A549 treated with RU486 at 1 μM for 4 hours (cell line): ENCODE measurements at places on chromosomes 4 and X. TPM values are rescaled to one million over a fixed set of nuclear protein-coding genes. Genes with fewer than 3 reads are reported as not detected.

Gene NAP1L3
- 0.30 to 0.67 TPM (median 0.43 TPM) in 5 replicates for total RNA-seq

Gene CD38
- 7.6 to 14.1 TPM (median 10.1 TPM) in 5 replicates for total RNA-seq

Gene MAGEB1
- total RNA-seq, result not detected in 5 replicates

Gene CABS1
- not detected in 5 replicates for total RNA-seq

Gene PPEF2
- 0.46 TPM in 1 of 5 replicates, not detected in the others for total RNA-seq

Gene SRPX
- total RNA-seq, result 5.2 to 8.4 TPM (median 7.3 TPM) in 5 replicates

Gene MGARP
- 0.30 to 1.1 TPM (median 0.90 TPM) in 5 replicates for total RNA-seq

Gene PCDH19
- total RNA-seq, result 0.01 to 0.06 TPM (median 0.02 TPM) in 3 of 5 replicates, not detected in the others

Gene RHOXF2
- total RNA-seq, result not detected in 5 replicates
